ENCODE measurements at places on chromosomes 16 and 17.
A peak's percentile ranks its signal among the peaks of the same experiment; 100 is the strongest.

DNA sequence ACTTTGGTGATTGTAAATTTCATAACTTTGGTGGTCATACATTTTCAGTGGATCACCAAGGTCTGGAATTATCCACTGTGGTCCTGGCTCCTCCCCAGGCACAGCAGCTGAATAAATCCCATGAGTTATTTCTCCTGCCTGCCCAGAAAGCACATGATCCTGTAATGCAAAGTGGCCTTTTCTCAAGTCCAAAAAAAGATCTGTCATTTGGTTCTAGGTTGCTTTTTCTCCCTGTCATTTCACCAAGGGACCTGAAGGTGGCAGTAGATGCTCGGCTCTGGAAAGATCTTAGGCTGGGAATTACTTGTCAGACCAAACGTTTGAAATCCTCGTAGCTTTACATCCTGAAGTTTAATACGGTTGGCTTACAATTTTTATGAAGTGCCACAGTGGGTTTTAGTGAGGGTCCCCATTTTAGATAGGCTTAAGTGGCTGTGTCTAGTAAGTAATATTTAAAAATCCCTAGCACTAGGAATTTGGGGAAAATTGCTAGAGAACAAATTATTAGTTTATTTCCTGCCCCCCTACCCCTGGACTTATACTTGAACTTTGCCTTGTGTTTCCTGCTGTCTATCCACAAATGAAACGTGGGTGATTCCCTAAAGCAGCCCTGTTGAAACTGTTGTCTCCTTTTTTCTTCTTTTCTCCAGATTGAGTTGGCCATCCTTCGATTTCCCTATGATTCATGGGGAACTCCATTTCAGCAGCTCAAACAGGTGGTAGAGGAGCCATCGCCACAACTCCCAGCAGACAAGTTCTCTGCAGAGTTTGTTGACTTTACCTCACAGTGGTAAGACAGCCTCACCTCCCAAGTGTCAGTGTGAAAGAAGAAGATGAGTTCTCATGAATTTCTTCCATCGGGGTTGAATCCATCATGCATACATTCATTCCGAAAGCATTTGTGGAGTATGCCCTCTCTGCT lies 111.7 kb downstream of the MAP2K6 start:
- peak; percentile 57 for DNase-seq

DNA sequence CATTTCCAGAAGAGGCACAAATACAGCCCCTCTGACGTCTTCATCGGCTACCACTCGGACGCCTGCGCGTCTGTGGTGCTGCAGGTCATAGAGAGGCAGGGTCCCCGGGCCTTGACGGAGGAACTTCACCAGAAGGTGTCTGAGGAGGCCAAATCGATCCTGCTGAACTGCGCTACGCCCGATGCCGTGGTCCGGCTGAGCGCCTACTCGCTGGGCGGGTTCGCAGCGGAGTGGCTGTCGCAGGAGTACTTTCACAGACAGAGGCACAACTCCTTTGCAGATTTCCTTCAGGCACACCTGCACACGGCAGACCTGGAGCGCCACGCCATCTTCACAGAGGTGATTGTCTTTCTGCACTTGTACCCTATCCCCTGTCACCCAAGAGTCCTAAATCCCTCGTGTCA lies 67.0 kb upstream of the ENDOV start:
- no peak for DNase-seq

- DNase-seq: no peak
Measured at GRCh38 chr16:1011316-1012082, 29.9 kb downstream of the SOX8 start.

GRCh38 chr17:72588561-72588960 lies 467.7 kb downstream of the SOX9 start:
- DNase-seq: no peak

- DNase-seq: no peak
Measured at GRCh38 chr16:88532434-88533241, 37.6 kb upstream of the ZC3H18 start.
